ENCODE measurements at places on chromosomes 5 and 9.
A peak's percentile ranks its signal among the peaks of the same experiment; 100 is the strongest.

DNA sequence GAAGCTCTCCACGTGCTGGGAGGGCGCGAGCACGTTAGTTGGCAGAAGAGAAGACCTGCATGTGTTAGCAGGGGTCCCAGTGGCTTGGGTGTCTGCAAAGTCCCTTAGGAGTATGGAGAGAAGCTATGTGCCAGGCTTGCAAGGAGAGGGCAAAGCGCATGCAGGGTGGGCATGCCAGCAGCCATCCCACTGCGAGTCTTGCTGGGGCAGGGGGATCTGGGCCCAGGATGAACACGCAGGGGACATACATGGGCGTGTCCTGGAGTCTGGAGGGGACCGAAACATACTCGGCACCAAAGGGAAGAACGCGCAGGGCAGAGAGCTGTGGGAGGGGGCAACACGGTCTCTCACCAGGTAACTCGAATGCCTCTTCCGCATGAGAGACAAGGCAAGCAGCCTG, 43.6 kb upstream of the IPPK start:
- no peak overlapping the region for H3K4me3 ChIP-seq
- no peak for DNase-seq
- H3K27me3 ChIP-seq: no peaks in the 10 kb centered on the region
- peaks cover 66% of the 10 kb centered on the region for H3K36me3 ChIP-seq
- no peak overlapping the region for H3K27ac ChIP-seq
- no peaks in the 10 kb centered on the region for H3K4me1 ChIP-seq

GRCh38 chr9:35611230-35611797, 6.3 kb downstream of the TESK1 start:
- H3K4me3 ChIP-seq: no peak overlapping the region
- H3K27me3 ChIP-seq: no peaks in the 10 kb centered on the region
- H3K27ac ChIP-seq: no peak overlapping the region
- H3K36me3 ChIP-seq: peaks cover 20% of the 10 kb centered on the region
- DNase-seq: no peak

DNA sequence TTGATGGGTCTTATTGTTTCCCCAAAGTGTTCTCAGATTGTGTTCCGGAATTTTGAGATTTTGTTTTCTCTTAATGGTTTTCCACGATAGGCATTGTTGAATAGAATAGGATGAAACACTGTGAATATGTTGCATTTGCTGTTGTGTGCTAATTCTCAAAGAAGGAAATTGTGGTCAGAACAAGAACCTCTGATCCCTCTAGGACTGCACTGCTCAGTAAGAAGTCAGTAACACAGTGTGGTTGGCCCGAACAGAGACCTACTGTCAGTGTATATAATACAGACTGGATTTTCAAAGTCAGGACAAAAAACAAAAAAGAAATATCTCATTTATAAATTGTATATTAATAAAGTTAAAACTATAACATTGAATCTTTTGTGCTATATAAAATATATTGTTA, 494.8 kb downstream of the MAT2B start:
- H3K36me3 ChIP-seq: no peaks in the 10 kb centered on the region
- H3K4me1 ChIP-seq: no peaks in the 10 kb centered on the region
- H3K27me3 ChIP-seq: no peaks in the 10 kb centered on the region
- DNase-seq: no peak
- H3K27ac ChIP-seq: no peak overlapping the region

- DNase-seq: no peak
- H3K4me1 ChIP-seq: peaks cover 5% of the 10 kb centered on the region
- peak overlapping the region; percentile 21 for H3K27ac ChIP-seq
- H3K36me3 ChIP-seq: no peaks in the 10 kb centered on the region
- H3K4me3 ChIP-seq: no peak overlapping the region
Measured at GRCh38 chr5:112848116-112848811, 12.8 kb upstream of the SRP19 start.

- H3K4me3 ChIP-seq: no peak overlapping the region
- no peaks in the 10 kb centered on the region for H3K4me1 ChIP-seq
- H3K27me3 ChIP-seq: peaks cover 74% of the 10 kb centered on the region
- no peak overlapping the region for H3K27ac ChIP-seq
- H3K36me3 ChIP-seq: no peaks in the 10 kb centered on the region
Measured at GRCh38 chr9:135155396-135155795, 67.9 kb downstream of the OLFM1 start.

GRCh38 chr5:1772634-1773033, 27.0 kb downstream of the MRPL36 start:
- peaks cover 22% of the 10 kb centered on the region for H3K27me3 ChIP-seq
- H3K36me3 ChIP-seq: no peaks in the 10 kb centered on the region
- no peak for DNase-seq
- no peak overlapping the region for H3K4me3 ChIP-seq

DNA sequence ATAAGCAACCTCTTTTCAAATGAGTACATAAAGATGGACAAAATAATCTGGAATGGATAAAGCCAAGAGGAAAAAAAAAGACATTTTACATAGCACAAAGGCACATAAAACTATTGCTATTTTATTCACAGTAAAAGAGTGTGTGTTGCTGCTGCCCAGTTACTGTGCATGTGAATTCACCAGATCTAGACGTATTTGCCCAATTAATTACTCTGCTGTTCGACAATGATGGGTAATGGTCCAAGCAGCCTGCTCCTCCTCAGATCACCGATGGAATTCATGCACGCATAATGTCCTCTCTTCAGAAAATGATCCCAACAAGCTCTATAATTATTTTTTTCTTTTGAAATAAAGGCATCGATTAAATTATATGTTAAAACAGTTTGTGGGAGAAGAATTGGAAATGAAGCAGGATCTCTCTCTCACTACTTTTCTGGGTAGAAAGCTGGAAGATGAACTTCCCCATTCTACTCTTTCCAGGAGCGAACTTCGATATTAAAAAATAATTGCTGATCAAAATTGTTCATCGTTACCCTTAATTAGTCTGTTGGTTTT, 357.4 kb upstream of the CCNH start:
- H3K36me3 ChIP-seq: no peaks in the 10 kb centered on the region
- H3K4me1 ChIP-seq: no peaks in the 10 kb centered on the region
- no peak overlapping the region for H3K27ac ChIP-seq
- DNase-seq: no peak
- H3K27me3 ChIP-seq: peaks cover 15% of the 10 kb centered on the region
- H3K4me3 ChIP-seq: no peak overlapping the region

- H3K36me3 ChIP-seq: no peaks in the 10 kb centered on the region
- H3K4me3 ChIP-seq: peak overlapping the region; percentile 38
- peaks cover 90% of the 10 kb centered on the region for H3K4me1 ChIP-seq
- no peaks in the 10 kb centered on the region for H3K27me3 ChIP-seq
- H3K27ac ChIP-seq: peak overlapping the region; percentile 93
Measured at GRCh38 chr5:149381986-149382338, 2.9 kb upstream of the IL17B start.

- H3K27me3 ChIP-seq: no peaks in the 10 kb centered on the region
- no peak overlapping the region for H3K27ac ChIP-seq
- no peaks in the 10 kb centered on the region for H3K36me3 ChIP-seq
- H3K4me1 ChIP-seq: peaks cover 43% of the 10 kb centered on the region
Measured at GRCh38 chr9:95644377-95644776, 127.6 kb upstream of the PTCH1 start.

DNA sequence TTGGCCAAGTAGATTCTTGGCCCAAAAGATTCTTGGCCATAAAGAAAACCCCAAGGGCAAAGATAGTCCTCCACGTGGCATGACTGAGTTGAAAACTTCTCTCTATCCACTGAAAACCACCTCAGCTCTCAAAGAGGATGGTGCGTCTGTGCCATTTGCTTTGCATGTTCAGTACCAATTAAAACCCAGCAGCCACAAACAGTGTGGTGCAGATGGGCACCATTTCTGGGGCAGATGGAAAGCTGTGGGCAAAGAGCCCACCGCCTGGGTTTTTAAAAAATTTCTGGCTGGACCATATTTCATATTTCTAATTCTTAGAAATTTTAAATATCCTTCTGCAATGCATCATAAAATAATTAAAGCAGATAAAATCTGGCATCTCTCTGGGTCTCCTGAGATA, 84.5 kb upstream of the PUM3 start:
- no peak overlapping the region for H3K4me3 ChIP-seq
- H3K27me3 ChIP-seq: no peaks in the 10 kb centered on the region
- H3K27ac ChIP-seq: no peak overlapping the region

- no peaks in the 10 kb centered on the region for H3K36me3 ChIP-seq
- H3K4me1 ChIP-seq: no peaks in the 10 kb centered on the region
- no peak for DNase-seq
- H3K27ac ChIP-seq: no peak overlapping the region
- no peak overlapping the region for H3K4me3 ChIP-seq
Measured at GRCh38 chr5:168879929-168880328, 300.8 kb upstream of the PANK3 start.

GRCh38 chr5:152092580-152092979, 167.9 kb upstream of the GLRA1 start:
- no peak overlapping the region for H3K4me3 ChIP-seq
- no peaks in the 10 kb centered on the region for H3K27me3 ChIP-seq

GRCh38 chr9:28005779-28006178, 432.5 kb upstream of the C9orf72 start:
- no peak overlapping the region for H3K27ac ChIP-seq
- DNase-seq: no peak
- no peaks in the 10 kb centered on the region for H3K4me1 ChIP-seq
- H3K27me3 ChIP-seq: no peaks in the 10 kb centered on the region

DNA sequence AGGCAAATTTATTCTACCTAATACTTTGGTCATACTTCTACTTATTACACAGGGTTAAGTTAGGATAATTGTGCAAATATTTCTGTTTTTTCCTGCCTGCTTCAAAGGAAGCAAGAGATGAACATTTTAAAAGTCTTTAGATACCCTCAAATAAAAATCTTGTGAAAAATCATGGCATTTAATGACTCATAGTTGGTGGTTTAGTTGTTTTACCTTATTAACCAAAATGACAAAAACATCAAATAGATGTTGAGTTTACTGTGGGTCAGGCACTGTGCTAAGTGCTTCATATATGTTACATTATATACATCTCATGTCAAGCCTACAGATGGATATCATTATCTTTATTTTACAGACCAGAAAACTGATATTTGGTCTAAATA, 54.4 kb downstream of the ZNF474 start:
- no peaks in the 10 kb centered on the region for H3K27me3 ChIP-seq
- no peak for DNase-seq
- H3K36me3 ChIP-seq: no peaks in the 10 kb centered on the region
- H3K4me1 ChIP-seq: peaks cover 22% of the 10 kb centered on the region
- no peak overlapping the region for H3K4me3 ChIP-seq
- H3K27ac ChIP-seq: peak overlapping the region; percentile 69

GRCh38 chr9:126248680-126249079, 77.9 kb upstream of the MVB12B start:
- no peak overlapping the region for H3K27ac ChIP-seq
- H3K4me1 ChIP-seq: no peaks in the 10 kb centered on the region
- H3K4me3 ChIP-seq: no peak overlapping the region
- H3K36me3 ChIP-seq: no peaks in the 10 kb centered on the region
- DNase-seq: no peak
